ENCODE measurements at places on chromosomes 1 and 21. TPM values are rescaled to one million over a fixed set of nuclear protein-coding genes. Genes with fewer than 3 reads are reported as not detected.

CAPN9 gene
- total RNA-seq, result not detected

DNA sequence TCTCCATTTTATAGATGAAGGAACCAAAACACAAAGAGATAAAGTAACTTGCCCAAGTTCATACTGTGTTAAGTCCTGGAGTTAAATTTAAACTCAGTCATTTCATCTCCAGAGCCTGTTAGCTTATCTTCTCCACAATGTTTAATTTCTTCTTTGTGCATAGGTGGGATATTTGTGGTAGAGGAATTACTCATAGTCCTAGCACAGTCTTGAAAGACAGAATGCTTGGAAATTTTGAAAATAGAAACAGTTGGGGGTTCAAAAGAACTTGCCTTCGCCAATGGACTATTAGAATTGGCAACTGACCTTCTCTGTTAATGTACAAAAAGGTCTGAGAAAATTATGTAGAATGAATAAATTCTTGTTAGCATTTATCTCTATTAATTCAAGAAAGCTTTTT lies 832.0 kb upstream of the PRMT6 start:
- no peak for DNase-seq

GRCh38 chr1:177902266-177902665 lies 67.6 kb downstream of the SEC16B start:
- no peak for DNase-seq

ELAPOR1 gene
- 0.52 TPM for total RNA-seq

DNA sequence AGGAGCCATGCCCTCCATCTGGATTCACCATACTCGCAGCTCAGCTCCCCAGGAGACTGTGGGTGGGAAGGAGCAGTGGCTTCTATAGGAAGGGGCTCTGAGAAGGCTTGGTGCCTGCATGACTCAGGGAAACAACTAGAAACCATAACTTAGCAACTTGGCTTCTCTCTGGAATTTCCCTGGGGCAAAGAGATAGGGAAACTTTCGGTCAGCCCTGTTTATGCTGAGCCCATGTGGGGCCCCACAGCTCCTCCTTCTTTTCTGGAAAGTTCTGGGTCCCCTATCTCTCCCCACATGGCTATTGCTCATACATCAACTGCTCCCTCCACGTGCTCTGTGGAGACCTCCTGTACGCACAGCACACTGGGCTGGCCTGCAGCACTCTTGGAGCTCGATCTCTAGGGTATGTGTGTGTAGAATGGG lies 39.3 kb downstream of the PLEKHA6 start:
- DNase-seq, result no peak

Measured in esophagus muscularis mucosa (tissue), 4 donors.